ENCODE measurements at places on chromosomes 1 and 21. TPM values are rescaled to one million over a fixed set of nuclear protein-coding genes. Genes with fewer than 3 reads are reported as not detected.

- DNase-seq: no peak
These were observed 96.3 kb downstream of the ARHGEF10L start for GRCh38 chr1:17635811-17636210.

DNA sequence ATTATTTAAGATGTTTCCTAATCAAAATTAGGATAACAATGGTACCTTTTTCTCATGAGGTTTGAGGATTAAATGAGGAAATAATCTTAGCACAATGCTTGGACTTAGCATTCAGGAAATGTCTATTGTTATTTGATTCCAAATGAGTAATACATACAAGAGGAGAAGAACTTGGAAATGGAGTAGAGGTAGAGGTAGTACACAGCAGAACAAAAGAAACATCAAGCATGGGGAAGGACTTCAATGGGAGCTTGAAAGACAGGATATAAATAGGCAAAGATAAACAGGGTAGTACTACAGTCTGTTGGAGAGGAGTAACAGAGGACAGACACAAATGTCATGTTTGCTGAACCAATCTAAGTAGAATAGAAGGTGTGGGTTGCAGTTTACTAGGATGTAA lies 59.5 kb upstream of the RGS2 start:
- DNase-seq: no peak

- no peak for DNase-seq
These were observed 197.5 kb upstream of the ST6GALNAC5 start for GRCh38 chr1:76669624-76670315.

DNA sequence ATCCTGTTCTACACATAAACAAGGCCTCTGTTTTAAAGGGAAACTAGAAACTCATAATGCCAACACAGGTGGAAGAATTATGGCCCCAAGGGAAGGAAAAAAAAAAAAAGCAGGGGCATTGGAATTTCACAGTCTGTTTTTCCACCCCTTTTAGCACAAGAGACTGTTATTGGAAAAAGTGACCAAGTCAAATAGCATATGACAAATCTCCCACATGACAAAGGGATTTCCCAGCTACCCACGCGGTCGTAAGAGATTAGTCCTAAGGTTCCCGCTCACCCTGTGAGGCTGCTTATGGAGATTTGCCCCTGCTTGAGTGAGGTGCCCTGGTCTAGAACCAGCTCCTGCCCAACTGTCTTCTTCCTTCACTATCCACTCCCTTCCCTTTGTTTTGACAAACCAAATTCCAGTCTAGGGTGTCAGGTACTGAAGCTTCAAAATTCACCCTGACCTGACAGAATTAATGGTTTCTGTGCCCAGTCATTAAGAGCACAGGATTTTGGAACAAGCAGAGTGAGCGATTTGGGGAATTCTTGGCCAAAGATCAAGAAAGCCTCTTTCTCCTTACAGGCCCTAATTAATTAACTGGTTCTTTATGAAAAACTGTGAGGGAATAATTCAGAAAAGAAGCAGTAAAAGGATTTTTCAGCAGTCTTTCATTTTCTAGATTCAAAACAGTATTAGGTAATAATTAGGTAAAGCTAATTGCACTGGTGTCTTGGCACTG lies 107.3 kb downstream of the NMNAT2 start:
- peak; percentile 26 for DNase-seq

GRCh38 chr1:21634806-21635535 lies 34.2 kb downstream of the RAP1GAP start:
- DNase-seq: peak; percentile 51

DNA sequence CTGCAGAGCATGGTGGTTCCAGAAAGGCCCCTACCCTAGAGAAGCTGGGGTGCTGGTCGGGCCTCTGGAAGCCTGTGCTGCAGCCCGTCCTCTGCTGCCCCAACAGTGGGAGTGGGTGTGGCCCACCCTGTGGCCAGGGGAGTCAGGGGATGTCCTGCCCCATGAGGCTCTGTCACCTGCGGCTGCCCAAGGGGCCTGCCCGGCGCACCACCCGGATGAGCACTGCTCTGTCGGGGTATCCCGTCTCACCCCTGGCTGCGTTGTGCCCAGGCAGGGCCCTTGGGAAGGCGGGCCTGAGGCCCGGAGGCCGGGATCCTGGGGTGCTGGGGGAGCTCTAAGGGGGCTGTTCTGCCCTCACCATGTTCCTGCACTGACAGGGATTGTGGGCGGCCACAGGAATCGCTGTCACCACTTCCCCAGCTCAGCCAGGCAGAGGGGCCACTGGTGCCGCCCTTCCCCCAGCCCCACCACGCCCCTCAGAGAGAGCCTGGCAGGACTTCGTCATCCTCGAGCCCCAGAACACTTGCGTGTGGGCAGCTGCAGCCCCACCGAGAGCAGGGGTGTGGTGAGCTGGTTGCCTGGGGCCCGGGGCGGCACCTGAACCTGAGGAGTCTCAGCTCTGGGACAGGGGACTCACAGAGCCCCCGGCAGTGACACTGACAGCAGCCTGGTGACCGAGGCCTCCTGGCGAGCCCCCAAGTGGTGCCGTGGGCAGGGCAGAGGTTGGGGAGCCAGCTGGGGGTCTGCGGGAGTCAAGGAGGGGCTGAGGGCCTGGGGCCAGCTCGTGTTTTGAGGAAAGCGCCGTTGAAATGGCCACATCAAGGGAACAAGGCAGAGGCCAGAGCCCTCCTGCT lies 20.2 kb downstream of the PANK4 start:
- no peak for DNase-seq

DNA sequence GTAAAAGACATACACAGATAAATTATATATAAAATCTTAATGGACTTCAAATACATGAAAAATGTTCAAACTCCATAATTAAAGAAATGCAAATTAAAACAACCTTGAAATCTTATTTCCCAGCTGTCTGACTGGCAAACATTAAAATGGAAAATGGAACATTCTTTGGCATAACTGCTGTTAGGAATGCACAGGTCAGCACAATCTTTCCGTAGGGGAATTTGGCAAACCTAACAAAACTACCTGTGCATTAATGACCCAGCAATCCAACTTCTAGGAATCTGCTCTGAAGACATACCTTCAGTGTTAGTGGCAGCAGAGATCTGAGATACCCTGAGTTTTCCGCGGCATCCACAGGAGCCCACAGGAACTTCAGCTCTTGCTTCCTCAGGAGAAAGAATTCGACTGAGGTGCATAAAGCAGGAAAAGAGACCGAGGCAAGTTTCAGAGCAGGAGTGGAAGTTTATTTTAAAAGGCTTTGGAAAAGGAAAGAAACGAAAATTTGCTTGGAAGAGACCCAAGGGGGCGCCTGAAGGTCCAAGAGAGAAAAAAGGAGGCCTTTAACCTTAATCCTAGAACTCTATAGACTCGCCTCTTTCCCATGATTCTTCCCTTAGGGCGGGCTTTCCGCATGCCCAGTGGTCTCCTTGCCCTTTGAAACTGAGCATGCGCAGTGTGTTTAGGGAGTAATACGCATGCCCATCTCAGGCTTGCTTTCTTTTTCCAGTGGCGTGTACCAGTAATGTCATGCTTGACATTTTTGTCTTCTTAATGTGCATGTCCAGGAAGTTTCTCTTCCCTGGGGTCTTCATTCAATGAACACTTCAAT lies 24.8 kb downstream of the LYPD8 start:
- DNase-seq: no peak

GRCh38 chr1:246667773-246668172 lies 56.4 kb upstream of the SCCPDH start:
- no peak for DNase-seq

DNA sequence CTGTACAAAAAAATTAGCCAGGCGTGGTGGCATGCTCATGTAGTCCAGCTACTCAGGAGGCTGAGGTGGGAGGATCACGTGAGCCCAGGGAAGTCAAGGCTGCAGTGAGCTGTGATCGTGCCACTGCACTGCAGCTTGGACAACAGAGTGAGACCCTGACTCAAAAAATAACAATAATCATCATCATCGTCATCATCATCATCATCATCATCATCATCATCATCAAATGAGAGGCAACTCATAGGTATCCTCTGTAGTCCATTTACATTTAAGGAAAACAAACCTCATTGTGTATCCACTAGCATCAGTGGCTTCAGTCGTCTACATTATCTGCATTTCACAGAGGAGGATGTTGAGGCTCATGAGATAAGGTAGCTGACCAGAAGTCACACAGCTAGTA lies 68.8 kb upstream of the SELENON start:
- no peak for DNase-seq

DNA sequence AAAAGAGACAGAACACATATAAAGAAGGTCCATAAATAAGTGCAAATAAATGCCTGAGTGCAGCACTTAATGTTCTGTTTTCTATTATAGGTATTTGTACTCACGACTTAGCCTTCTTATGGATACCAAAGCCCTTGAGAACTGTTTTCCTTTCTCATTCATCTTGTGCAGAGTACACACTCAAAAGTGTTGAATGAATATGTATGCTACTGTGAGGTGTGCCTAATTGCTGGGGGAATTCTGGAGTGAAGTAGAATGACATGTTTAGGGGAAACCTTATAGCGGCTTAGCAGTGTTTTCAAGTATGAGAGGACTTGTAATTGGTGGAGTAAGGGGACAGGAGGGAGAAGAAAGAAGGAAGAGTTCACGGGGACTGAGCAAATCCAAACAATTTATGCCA lies 157.6 kb downstream of the CACNA1E start:
- no peak for DNase-seq

- no peak for DNase-seq
These were observed 1.7 kb downstream of the PRRX1 start for GRCh38 chr1:170665629-170666028.

DNA sequence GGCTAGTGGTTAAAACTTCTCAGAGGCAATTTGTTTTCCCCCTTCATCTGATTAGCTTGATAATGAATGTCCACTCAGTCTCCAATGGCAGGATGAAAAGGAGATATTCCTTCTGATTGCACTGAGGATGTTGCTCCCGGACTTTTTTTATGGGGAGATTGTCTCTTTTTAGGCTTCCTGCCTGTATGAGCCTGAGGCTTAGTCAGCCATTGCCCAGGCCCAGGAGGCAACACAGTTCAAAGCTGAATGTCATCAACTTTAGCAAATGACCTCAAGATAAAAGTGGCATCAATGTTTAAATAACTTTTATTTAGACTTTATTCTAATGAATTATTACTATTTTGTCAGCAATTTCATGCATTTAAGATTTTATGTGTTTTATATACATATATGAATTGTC lies 162.9 kb upstream of the PTBP2 start:
- no peak for DNase-seq

GRCh38 chr1:242057745-242058115 lies 58.8 kb upstream of the MAP1LC3C start:
- DNase-seq: no peak

GRCh38 chr1:188170411-188170810 lies 1341.7 kb downstream of the PLA2G4A start:
- no peak for DNase-seq

GRCh38 chr1:207259391-207259790 lies 62.1 kb upstream of the CD55 start:
- no peak for DNase-seq

- no peak for DNase-seq
These were observed 42.1 kb downstream of the MYOM3 start for GRCh38 chr1:24069817-24070216.

DNA sequence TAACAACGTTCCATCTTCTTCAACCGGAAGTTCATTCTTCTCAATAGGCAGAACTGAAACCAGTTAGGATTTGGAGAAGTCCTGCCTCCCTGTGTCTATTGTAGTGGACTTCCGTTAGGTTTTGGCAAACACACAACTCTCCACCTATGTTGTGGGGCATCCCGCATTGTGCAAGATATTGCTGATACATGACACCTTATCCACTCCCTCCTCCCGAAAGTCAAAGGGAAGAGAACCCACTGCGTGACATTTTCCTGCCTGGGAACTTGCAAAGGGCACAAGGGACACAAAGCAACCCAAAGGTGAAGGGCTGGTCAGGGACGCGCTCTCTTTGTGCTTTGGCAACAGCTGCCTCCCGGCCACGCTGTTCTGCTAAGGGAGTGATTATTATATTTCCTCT lies 164.8 kb downstream of the TPR start:
- no peak for DNase-seq

GRCh38 chr1:230965535-230965934 lies 13.1 kb downstream of the TTC13 start:
- DNase-seq: no peak

- no peak for DNase-seq
These were observed 335.2 kb upstream of the BEND5 start for GRCh38 chr1:49111931-49112330.

- DNase-seq: no peak
These were observed 25.6 kb downstream of the XCL2 start for GRCh38 chr1:168518201-168518689.

DNA sequence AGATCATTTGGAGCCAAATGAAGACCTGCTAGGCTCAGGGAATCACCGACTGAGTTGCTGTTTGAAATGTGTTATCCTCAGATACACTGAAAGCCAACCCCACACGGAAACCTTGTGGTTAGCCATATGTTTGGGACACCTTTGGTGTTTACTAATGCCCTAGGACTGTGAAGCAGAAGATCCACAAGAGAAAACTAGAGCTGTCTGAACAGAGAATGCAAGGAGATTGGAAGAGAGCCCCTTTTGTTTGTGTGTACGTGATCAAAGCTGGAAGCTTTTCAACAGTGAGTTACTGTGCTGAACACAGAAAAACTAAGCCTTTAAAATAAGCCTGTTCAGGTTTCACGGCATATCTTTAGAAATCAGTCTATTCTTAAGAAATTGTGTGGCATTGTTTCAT lies 908.2 kb upstream of the ADGRL2 start:
- DNase-seq: no peak

GRCh38 chr1:20404466-20404865 lies 81.5 kb downstream of the CAMK2N1 start:
- DNase-seq: no peak

GRCh38 chr1:184021728-184022127 lies 15.8 kb downstream of the COLGALT2 start:
- DNase-seq: no peak

DNA sequence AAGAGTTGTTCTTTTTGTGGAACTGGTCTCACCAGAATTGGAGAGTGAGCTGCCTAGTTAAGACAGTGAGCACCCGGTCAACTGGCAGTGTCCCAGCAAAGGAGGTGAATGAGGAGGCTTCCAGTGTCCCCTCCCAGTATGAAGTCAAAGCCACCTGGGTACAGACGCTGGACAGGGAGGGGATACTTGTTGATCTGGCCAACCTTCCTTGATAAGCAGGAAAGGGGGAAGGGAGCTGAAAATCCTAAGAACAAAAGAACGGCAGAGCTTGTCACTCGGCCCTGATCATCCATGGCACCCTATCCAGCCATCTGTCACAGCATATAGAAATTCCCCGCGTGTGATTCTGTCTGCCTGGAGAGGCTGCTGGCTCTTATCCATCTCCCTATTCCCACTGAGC lies 91.5 kb downstream of the SSBP3 start:
- no peak for DNase-seq

Gene BRINP2
- 0.07 TPM for total RNA-seq

Gene GJB3
- total RNA-seq: 29.7 TPM

Gene TRPM2
- total RNA-seq: 2.9 TPM

Gene NUDT4B
- 25.3 TPM for total RNA-seq

Gene DSCAM
- 0.21 TPM for total RNA-seq

Gene PCP4
- total RNA-seq: 1.2 TPM

Gene SLC6A9
- total RNA-seq: 20.1 TPM

Gene FMO5
- total RNA-seq: 0.38 TPM

Gene KRTAP13-3
- total RNA-seq: not detected

All from kidney epithelial cell (primary cell).